ENCODE measurements at places on chromosomes 6 and 20. TPM values are rescaled to one million over a fixed set of nuclear protein-coding genes. Genes with fewer than 3 reads are reported as not detected.

DNA sequence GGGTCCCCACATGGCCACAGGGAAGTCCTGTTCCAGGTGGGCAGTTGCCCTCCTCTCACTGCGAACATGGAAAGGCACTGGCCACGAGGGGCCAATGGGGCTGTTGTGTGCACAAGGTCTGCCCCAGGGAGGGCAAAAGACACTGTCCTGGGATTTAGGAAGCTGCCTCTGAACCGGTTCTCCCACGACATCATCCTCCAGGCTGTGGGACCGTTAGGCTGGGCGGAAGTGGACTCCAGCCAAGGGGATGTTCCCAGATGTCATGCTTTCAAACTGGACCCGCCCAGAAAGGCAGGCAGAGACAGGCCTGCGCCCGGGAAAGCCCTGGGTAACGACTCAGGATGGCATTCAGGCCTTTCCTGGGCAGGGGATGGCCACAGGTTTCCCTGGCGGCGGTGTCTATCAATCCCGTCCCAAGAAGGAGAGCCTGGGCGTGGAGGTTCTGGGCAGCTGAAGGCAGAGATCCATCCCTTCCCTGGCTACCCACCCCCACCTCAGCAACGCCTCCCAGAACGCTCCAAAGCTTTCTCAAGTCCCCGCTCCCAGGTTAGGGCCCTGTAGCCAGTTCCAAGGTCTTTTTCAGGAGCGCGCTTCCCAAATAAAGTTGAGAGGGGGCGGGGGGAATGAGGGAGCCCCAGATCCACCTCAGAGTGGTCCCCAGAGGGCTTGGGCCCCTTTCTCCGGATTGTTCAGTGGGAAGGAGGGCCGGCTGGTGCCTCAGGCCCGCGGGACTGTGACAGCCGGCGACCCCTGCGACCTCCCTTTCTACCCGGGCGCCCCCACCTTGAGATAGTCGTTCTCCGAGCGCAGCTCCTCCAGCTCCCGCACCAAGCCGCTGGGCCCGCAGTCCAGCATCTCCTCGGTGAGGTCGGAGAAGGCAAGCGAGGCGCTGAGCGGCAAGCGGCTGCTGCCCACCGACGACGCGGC, 13.8 kb upstream of the TLDC2 start:
- DNase-seq, result peak; percentile 71

DNA sequence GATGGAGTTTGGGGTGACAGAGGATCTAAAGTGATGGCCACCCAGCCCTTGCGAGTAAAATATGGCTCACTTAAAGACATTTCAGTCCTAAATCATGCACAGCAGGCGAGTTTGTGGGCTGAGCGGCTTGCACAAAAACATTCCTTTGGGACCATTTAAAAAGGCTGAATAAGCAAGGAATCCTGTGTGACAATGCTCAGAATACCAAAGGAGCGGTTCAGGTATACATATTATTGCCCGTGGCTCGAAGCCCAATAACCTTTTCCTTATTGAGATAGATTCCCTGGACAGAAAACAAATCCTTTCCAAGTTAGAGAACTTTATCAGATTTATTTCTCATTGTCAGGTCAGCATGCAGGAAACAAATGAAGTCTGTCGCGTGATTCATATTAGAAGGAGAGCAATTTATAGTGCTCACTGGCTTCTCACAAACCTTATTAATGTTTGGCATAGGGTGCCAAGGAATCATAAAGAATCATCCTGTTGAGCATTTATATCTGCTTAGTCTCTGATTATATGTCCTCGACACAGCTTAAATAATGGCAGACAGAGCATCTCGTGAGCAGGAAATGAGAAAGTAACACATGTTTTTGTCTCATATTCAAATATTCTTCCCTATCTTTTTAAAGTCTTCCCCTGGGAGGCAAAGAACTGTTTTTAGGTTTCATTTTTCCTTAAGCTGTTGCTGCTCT, 121.3 kb downstream of the TRMT11 start:
- no peak for DNase-seq

DNA sequence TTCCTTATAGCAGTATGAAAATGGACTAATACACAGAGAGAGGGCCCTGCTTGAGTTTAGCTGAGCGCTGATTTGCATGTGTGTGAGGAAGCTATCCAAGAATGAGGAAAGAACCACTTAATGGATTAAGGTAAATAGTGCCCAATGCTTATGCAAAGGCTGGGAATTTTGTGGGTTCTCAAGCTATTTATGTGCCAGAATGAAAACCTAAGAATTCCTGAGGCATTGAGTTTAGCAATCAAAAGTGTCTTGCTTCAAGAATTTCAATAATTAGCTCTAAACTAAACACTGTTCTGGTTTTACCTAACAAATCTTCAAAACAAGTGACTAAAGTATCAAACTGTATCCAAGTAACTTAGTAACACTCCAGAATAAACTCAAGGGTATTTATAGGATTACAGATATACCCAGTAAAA, 7.0 kb upstream of the OR14J1 start:
- DNase-seq, result no peak

DNA sequence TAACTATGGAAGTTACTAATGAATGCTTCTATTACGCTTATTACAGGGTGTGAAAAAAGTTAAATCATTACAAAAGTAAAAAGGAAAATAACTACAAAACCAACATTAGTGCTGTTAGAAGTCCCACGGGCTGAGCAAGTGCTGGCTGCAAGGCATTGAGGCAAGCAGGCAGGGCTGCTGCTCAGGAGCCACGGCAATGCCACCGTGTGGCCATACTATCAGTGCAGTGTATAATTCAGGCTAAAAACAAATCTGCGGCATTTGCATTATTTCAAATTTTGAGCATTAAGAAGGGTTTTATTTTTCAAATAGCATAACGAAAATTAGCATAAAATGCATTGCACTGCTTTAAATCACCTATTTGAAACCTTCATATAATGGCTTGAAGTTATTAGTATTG, 17.1 kb downstream of the IFNGR1 start:
- DNase-seq, result no peak

Gene TCP11
- total RNA-seq, result 0.13 TPM

Gene LPA
- total RNA-seq, result not detected
